ENCODE measurements at places on chromosomes 6 and 20. TPM values are rescaled to one million over a fixed set of nuclear protein-coding genes. Genes with fewer than 3 reads are reported as not detected.
A peak's percentile ranks its signal among the peaks of the same experiment; 100 is the strongest.

- H3K27ac ChIP-seq: no peak overlapping the region
- DNase-seq: no peak
- no peak overlapping the region for H3K4me3 ChIP-seq
- H3K27me3 ChIP-seq: no peaks in the 10 kb centered on the region
These were observed 142.8 kb downstream of the ADGB start for GRCh38 chr6:146741609-146742008.

DNA sequence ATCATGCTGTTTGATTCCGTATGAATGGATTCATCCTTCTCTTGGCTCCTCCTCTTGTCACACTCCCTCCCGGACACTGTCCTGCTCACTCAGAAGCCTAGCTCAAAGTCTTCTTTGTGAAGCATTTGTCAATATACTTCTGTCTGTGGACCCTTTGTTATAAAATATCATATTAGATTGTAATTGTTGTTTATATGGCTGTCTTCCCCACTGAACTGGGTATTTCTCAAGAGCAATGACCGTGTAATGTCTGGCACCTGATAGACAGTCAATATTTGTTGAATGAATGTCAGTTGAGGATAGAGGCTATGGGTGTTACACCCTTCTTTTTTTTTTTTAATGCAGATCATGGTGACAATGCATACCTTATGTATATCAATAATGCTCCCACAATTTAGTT lies 335.3 kb downstream of the SOX4 start:
- no peak for DNase-seq
- H3K4me1 ChIP-seq: no peaks in the 10 kb centered on the region
- no peaks in the 10 kb centered on the region for H3K36me3 ChIP-seq
- H3K4me3 ChIP-seq: no peak overlapping the region

GRCh38 chr6:31580438-31580740 lies 1.8 kb downstream of the LTB start:
- no peaks in the 10 kb centered on the region for H3K36me3 ChIP-seq
- no peak overlapping the region for H3K27ac ChIP-seq
- H3K4me1 ChIP-seq: peaks cover 6% of the 10 kb centered on the region
- peaks cover 6% of the 10 kb centered on the region for H3K27me3 ChIP-seq
- DNase-seq: no peak
- peak overlapping the region; percentile 54 for H3K4me3 ChIP-seq

DNA sequence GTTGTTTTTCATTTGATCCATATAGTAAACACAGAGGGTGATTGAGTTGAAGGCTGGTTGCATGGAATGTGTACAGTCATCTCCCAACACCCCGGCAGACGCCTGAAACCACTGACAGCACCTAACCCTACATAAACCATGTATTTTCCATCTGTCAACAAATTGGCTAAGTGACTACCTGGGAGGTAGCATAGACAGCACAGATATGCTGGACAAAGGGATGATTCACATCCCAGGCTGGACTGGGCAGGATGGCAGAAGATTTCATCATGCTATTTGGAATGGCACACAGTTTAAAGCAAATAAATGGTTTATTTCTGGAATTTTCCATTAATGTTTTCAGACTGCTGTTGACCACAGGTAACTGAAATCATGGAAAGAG lies 4.4 kb upstream of the VIP start:
- H3K4me3 ChIP-seq: no peak overlapping the region
- no peaks in the 10 kb centered on the region for H3K27me3 ChIP-seq
- no peaks in the 10 kb centered on the region for H3K36me3 ChIP-seq

The CPXM1 gene
- 3.3 TPM for polyA plus RNA-seq

The ANKRD66 gene
- polyA plus RNA-seq: 5.1 TPM

The UST gene
- 5.7 TPM for polyA plus RNA-seq

The ASIP gene
- polyA plus RNA-seq: 0.87 TPM

The QRSL1 gene
- 5.4 TPM for polyA plus RNA-seq
